ENCODE measurements at places on chromosomes 2 and 18. TPM values are rescaled to one million over a fixed set of nuclear protein-coding genes. Genes with fewer than 3 reads are reported as not detected.

- DNase-seq, result peak; percentile 59
- no peaks in the 10 kb centered on the region for H3K36me3 ChIP-seq
- no peaks in the 10 kb centered on the region for H3K27me3 ChIP-seq
- peak overlapping the region; percentile 88 for H3K27ac ChIP-seq
These were observed 59.8 kb upstream of the PELI1 start for GRCh38 chr2:64203858-64204632.

DNA sequence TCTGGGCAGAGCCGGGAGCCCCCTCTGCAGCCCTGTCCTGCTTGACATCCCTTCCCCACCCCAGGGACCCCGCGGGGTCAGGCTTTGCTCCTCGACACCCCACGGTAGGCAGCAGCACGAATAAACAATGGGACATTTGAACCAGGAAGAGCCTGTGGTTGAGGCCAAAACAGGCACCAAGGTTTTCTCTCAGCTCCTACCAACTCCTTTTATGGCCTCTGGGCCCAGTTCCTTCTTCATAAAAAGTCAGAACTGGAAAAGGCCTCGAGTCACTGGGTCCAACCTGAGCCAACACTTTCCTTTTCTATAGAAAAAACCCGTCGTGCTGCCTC lies 20.6 kb downstream of the TEX44 start:
- peaks cover 48% of the 10 kb centered on the region for H3K4me1 ChIP-seq
- DNase-seq, result no peak
- no peaks in the 10 kb centered on the region for H3K27me3 ChIP-seq
- no peaks in the 10 kb centered on the region for H3K36me3 ChIP-seq

- H3K27ac ChIP-seq, result no peak overlapping the region
- no peak for DNase-seq
- no peak overlapping the region for H3K4me3 ChIP-seq
- H3K4me1 ChIP-seq, result no peaks in the 10 kb centered on the region
- no peaks in the 10 kb centered on the region for H3K36me3 ChIP-seq
- no peaks in the 10 kb centered on the region for H3K27me3 ChIP-seq
These were observed 73.2 kb upstream of the GALNT5 start for GRCh38 chr2:157184161-157184895.

- no peak for DNase-seq
- no peaks in the 10 kb centered on the region for H3K27me3 ChIP-seq
- no peaks in the 10 kb centered on the region for H3K4me1 ChIP-seq
- no peak overlapping the region for H3K27ac ChIP-seq
- no peak overlapping the region for H3K4me3 ChIP-seq
These were observed 110.4 kb downstream of the NCKAP5 start for GRCh38 chr2:133457861-133458260.

DNA sequence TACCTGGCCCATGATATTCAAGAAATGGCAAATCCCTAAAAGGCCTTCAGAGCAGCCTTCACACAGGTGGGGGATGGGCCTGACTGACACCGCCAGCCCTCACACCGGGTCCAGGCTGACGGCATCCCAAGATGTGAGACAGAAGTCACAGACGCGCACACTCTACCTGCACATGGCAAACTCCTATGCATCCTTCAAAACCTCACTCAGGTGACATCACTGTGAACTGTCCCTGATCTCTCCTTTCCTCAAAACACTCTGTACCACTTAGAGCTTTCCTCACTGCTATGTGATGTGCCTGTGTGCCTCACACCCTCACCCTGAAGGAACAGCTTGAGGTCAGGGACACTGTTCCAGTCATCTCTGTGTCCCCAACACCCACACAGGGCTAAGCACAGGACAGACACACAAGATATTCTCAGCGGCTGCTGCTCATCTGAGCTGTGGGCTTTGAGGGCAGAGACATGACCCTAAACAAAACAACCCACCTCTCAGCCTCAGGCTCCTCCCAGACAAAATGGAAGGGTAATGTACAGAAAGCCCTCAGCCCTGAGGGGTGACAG lies 27.5 kb downstream of the BIN1 start:
- H3K27me3 ChIP-seq, result no peaks in the 10 kb centered on the region
- H3K4me3 ChIP-seq, result no peak overlapping the region
- no peak for DNase-seq

DNA sequence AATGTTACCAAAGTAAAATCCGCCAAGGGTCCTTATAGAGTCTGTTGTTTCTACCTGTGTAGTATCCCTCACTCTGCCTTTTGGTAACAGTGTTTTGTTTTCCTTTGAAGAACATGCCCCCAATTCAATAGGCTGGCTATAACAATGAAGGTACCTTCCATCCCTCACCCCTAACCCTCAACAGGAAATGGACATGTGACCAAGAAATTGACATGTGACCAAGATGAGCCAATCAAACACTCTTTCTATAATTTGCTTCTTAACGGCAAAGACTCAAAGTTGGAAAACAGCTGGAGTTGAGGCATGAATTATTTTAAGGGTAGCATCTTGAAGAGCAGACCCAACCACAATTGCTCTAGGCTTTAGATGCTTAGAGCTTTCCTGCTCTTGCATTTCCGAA lies 5.4 kb upstream of the MREG start:
- H3K27ac ChIP-seq, result no peak overlapping the region
- H3K27me3 ChIP-seq, result no peaks in the 10 kb centered on the region
- H3K4me1 ChIP-seq, result peaks cover 8% of the 10 kb centered on the region
- DNase-seq, result no peak

GRCh38 chr2:48668992-48669391 lies 51.3 kb downstream of the GTF2A1L start:
- H3K4me1 ChIP-seq, result peaks cover 6% of the 10 kb centered on the region
- no peak overlapping the region for H3K4me3 ChIP-seq
- H3K27ac ChIP-seq, result no peak overlapping the region
- no peaks in the 10 kb centered on the region for H3K27me3 ChIP-seq

DNA sequence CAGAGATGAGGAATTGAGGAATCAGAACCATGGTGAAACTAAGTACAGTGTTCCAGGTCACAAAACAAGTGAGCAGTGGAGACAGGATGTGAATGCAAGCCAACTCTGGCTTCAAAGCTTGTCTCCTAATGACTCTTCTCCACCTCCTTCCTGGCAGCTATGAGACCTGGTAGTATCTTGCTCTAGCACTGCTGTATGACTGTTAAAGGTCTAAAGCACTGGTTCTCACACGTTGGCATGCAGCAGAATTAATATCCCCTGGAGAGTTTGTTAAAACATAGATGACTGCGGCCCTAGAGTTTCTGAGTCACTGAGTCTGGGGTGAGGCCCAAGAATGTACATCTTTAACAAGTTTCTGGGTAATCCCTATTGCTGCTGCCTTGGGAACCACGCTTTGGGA lies 63.3 kb downstream of the SUCLG1 start:
- no peaks in the 10 kb centered on the region for H3K27me3 ChIP-seq
- H3K4me3 ChIP-seq, result no peak overlapping the region
- H3K36me3 ChIP-seq, result no peaks in the 10 kb centered on the region
- H3K4me1 ChIP-seq, result peaks cover 8% of the 10 kb centered on the region
- DNase-seq, result no peak

DNA sequence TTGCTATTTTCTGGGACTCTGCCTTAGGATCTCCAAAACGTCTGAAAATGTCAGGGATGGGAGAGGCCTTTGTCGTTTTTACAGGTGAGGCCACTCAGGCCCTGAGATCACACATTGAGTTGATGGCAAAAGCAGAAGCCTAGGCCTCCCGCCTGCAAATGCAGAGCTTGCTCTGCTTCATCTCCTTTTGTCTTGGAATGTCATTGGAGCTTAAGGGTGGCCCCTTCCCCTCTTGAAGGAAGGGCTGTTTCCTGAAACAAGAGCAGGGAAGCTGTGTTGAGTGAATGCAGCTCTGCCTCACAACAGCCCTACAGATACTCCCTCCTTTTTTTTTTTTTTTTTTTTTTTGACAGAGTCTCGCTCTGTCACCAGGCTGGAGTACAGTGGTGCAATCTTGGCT lies 123.5 kb downstream of the GLI2 start:
- H3K27ac ChIP-seq, result no peak overlapping the region
- peaks cover 17% of the 10 kb centered on the region for H3K4me1 ChIP-seq
- no peaks in the 10 kb centered on the region for H3K27me3 ChIP-seq
- H3K36me3 ChIP-seq, result no peaks in the 10 kb centered on the region

DNA sequence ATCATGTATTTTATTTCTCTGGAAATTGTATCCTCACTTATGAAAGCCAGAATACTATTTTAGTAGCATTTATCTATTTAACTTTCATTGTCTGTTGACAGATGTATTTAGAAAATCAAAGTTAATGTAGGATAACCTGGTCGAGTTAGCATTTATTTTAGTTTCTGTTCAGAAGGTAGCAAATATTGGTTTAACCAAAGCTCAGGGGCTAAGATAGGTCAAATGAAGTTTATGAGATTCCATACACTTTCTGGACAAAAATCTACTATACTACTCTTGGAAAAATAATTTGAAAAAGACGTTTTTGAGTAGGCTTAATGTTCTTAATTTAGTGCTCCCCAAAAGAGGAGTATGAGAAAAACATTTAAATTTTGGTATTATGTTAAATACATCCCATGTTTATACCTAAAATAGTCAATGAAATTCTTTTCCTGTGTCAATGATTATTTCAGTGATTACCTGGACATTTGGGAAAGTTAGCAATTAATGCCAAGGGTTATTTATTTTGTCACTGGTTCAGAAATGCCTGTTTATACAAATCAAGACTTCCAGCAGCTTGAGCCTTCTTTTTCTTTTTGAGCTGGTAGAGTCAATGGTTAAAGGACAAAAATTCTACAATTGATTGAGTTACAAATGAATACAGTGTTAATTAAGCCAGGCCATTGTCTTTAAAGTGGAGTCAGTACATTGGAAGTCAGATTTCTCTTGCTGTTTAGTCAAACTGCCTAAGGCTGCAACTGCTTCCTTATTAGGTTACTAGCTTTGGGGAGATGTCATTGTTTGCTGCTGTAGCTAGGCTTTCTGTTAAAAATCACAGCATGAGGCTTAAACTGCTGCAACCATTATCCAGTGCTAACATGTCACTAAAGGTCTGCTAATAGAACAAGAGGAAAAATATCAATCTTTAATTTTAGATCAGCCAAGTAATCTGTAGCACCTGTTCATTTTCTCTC lies 182.3 kb downstream of the CAMKMT start:
- H3K36me3 ChIP-seq, result no peaks in the 10 kb centered on the region
- peaks cover 15% of the 10 kb centered on the region for H3K4me1 ChIP-seq
- H3K4me3 ChIP-seq, result no peak overlapping the region
- no peak overlapping the region for H3K27ac ChIP-seq
- no peaks in the 10 kb centered on the region for H3K27me3 ChIP-seq

GRCh38 chr2:236510034-236510433 lies 59.6 kb upstream of the ACKR3 start:
- no peak overlapping the region for H3K4me3 ChIP-seq
- no peak overlapping the region for H3K27ac ChIP-seq
- no peak for DNase-seq
- H3K36me3 ChIP-seq, result no peaks in the 10 kb centered on the region
- H3K27me3 ChIP-seq, result no peaks in the 10 kb centered on the region
- H3K4me1 ChIP-seq, result no peaks in the 10 kb centered on the region

DNA sequence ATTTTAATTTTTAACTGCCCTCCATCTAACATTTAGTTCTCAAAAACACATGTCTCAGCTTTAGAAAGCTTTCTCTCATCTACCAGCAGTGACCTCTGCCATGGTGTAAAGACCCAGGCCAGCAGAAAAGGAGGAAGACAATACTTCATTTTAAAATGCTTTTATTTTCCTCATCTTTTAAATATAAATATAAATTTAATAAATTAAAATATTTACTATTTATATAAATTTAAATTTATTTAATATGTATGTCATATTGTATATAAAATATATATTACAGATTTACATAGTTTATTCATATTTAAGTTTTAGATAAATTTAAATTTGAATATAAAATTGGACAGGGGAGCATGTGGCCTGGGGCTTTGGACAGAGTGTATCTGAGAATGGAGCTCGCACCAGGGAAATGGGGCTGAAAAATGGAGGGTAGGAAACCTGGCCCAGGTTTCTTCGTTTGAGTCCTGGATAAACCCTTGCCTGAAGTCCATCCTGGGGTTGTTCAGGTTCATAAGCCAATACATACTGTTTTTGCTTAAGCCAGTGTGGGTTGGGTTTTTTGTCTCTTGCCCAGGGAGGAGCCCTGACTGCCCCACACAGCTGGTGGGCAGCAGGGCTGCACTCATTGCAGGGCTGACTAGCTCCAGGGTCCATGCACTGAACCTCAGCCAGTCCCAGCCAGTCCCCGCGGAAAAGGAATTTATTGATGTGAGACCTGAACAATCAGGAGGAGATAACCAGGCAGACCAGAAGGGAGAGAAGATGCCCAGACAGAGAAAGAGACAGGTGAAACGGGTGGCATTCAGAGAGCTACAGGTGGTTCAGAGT lies 77.3 kb upstream of the LAPTM4A start:
- H3K27ac ChIP-seq, result no peak overlapping the region
- H3K4me3 ChIP-seq, result no peak overlapping the region
- no peaks in the 10 kb centered on the region for H3K36me3 ChIP-seq
- 0 out of 2 replicates have a peak, but pooled peaks cover 9% of the 10 kb centered on the region for H3K4me1 ChIP-seq
- H3K27me3 ChIP-seq, result no peaks in the 10 kb centered on the region

- H3K4me1 ChIP-seq, result no peaks in the 10 kb centered on the region
- no peaks in the 10 kb centered on the region for H3K27me3 ChIP-seq
- no peak overlapping the region for H3K4me3 ChIP-seq
- no peak overlapping the region for H3K27ac ChIP-seq
These were observed 436.4 kb upstream of the ST6GAL2 start for GRCh38 chr2:107322416-107322815.

DNA sequence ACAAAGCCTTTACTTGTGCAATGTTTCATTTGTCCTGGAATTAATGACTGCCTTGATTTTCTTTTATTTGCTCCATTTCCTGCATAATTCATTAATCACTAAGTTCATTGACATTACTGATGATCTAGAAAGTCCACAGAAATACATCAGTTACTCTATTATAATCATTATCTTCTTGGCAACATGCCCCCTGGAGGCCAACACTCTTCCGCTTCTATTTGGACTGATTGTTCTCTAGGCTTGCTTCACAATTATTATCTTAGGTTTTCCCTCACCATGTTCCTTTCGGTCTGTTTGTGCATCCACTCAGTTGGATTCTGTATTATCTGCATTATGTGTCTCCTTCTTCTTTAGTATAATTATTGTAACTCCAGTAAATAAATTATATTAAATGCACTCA lies 461.0 kb upstream of the CDH2 start:
- no peak for DNase-seq
- no peaks in the 10 kb centered on the region for H3K36me3 ChIP-seq
- no peaks in the 10 kb centered on the region for H3K27me3 ChIP-seq

- H3K4me1 ChIP-seq, result no peaks in the 10 kb centered on the region
- no peak overlapping the region for H3K4me3 ChIP-seq
- DNase-seq, result no peak
- no peaks in the 10 kb centered on the region for H3K27me3 ChIP-seq
These were observed 6.5 kb downstream of the DNMT3A start for GRCh38 chr2:25335204-25335603.

- no peaks in the 10 kb centered on the region for H3K36me3 ChIP-seq
- H3K27me3 ChIP-seq, result no peaks in the 10 kb centered on the region
- H3K27ac ChIP-seq, result no peak overlapping the region
- no peak for DNase-seq
- H3K4me1 ChIP-seq, result 0 out of 2 replicates have a peak, but pooled peaks cover 5% of the 10 kb centered on the region
These were observed 190.4 kb downstream of the FMNL2 start for GRCh38 chr2:152525277-152525838.

- no peak for DNase-seq
- H3K27ac ChIP-seq, result no peak overlapping the region
- no peak overlapping the region for H3K4me3 ChIP-seq
- H3K4me1 ChIP-seq, result peaks cover 9% of the 10 kb centered on the region
These were observed 341.0 kb downstream of the MEIS1 start for GRCh38 chr2:66775730-66776422.

Gene KCNJ13
- total RNA-seq, result 0.59 TPM

Gene OXER1
- total RNA-seq, result 10.9 TPM

Gene DYSF
- total RNA-seq, result 1.7 TPM

Gene GCC2
- 46.2 TPM for total RNA-seq

Gene MGAT4A
- 72.3 TPM for total RNA-seq

Gene SERPINB11
- not detected for total RNA-seq

Gene TMEM169
- 1.1 TPM for total RNA-seq

Gene SLC30A3
- 4.3 TPM for total RNA-seq
